ENCODE measurements at places on chromosomes 3 and 15.

DNA sequence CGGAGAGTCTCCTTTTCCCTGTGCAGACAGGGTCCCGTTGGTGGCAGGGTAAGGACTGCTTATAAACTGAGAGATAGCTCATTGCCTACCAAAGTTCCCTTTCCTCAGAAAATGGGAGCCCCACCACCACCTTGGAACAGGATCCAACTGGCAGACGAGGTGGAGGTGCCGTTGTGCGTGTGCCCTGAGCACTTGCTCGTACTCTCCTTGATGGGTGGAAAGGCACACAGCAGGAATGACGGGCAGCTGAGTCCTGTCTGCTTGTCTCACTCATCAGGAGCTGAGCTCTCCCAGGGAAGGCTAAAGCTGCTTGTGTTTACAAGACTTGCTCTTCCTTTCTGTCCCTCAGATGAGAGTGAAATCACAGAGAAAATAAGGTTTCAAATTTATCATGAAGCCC is 60.7 kb downstream of the B3GNT5 start:
- no peak for DNase-seq

GRCh38 chr15:93948726-93949125 is 282.6 kb upstream of the MCTP2 start:
- DNase-seq = no peak

- no peak for DNase-seq
Observed at GRCh38 chr15:81155375-81156218, 21.5 kb downstream of the CFAP161 start.

- DNase-seq = no peak
Observed at GRCh38 chr3:181701096-181701495, 10.6 kb upstream of the SOX2 start.

- DNase-seq = no peak
Observed at GRCh38 chr15:41022487-41023090, 69.3 kb downstream of the CHAC1 start.

GRCh38 chr3:170363471-170363994 is 6.0 kb downstream of the SKIL start:
- DNase-seq = no peak

- DNase-seq = no peak
Observed at GRCh38 chr3:80993241-80993945, 768.1 kb downstream of the GBE1 start.

DNA sequence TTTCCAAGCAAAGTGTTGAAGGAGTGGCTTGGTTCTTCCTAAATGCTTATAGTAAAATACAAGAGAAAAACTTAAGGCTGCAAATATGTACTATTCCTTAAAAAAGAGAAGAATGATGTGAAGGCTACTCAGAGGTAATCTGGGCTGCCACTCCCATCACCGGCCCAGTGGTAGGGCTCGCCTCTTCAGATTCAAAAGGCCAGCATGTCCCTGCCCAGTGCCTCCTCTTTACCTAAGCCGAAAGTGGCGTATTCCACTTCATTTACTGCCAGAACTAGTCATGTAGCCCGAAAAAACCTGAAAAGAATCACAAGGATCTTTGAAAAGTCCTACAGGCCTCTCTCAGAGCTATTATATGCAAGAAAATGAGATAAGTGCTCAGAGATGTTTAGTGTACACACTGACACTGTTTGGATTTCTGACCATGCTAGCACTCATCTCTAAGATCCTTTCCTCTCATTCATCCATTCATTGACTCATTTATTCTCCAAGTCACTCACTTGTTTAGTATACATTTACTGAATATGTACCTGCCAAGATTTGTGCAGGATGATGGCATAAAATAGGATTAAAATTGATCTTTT is 373.3 kb upstream of the THBS1 start:
- DNase-seq = no peak

DNA sequence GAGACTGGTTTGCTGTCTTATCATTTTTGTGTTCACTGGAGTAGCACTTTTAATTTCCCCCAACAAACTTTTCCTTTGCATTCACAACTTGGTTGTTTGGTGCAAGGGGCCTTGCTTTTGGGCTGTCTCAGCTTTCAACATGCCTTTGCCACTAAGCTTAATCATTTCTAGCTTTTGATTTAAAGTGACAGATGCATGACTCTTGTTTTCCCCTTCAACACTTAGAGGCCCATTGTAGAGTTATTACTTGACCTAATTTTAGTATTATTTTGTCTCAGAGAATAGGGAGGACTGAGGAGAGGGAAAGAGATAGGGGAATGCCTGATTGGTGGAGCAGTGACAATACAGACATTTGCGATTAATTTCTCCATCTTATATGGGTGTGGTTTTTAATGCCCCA is 340.1 kb upstream of the MANF start:
- DNase-seq = no peak

DNA sequence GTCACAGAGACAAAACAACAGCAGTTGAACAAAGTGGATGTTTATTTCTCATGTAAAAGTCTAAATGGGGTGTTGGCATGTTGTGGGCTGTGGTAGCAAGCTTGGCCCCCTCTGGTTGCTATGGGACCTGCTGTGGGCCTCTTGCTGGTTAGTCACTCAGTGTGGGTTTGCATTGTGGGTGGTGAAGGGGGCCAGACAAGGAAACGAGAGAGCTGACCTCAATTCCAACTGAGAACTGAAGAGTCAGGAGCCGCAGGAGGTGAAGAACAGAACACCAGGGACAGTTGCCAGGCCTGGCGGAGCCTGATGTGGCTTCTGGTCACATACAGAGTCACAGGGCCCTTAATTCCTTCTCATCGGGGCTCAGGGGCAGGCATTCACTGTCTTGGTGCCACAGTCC is 1.9 kb upstream of the ADPGK start:
- peak; percentile 48 for DNase-seq

DNA sequence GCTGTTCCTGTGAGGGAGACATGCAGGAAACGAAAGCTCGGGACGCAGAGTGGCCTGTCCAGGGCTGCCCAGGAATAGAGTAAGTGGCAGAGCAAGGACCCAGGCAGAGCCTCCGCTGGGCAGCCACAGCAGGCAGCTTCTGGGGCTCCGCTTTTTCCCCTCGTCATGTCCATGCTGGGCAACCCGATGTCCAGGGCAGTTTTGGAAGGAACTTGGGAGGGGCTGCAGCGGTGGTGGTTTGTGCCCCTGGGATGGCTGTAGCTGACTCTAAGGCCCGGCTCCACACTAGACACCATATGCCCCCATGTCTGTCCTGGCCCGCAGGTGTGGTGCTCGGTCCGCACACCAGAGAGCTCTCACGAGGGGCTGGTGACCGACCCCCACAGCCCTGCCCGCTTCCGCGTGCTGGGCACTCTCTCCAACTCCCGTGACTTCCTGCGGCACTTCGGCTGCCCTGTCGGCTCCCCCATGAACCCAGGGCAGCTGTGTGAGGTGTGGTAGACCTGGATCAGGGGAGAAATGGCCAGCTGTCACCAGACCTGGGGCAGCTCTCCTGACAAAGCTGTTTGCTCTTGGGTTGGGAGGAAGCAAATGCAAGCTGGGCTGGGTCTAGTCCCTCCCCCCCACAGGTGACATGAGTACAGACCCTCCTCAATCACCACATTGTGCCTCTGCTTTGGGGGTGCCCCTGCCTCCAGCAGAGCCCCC is 7.1 kb upstream of the PSMD2 start:
- no peak for DNase-seq

DNA sequence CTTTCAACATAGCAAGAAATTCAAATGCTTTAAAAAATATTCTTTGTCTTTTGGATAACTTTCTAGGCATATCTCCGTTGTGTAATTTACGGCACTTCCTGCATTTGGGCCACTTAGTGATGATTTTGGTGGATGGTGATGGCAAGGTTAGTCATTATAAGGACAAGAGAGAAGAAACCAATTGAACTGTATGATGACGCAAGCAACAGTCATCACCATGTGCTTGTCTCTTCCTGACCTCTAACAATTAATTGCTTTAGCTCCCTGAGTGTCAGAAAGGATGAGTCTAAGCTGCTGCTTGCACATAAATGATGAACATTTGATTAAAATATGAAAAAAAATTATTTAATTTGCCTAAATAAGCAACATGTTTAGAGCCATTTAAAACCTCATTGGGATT is 11.3 kb upstream of the P2RY12 start:
- DNase-seq = no peak

- no peak for DNase-seq
Observed at GRCh38 chr3:183491923-183492848, 63.3 kb downstream of the KLHL6 start.
